ENCODE measurements at places on chromosomes 13 and 19.

DNA sequence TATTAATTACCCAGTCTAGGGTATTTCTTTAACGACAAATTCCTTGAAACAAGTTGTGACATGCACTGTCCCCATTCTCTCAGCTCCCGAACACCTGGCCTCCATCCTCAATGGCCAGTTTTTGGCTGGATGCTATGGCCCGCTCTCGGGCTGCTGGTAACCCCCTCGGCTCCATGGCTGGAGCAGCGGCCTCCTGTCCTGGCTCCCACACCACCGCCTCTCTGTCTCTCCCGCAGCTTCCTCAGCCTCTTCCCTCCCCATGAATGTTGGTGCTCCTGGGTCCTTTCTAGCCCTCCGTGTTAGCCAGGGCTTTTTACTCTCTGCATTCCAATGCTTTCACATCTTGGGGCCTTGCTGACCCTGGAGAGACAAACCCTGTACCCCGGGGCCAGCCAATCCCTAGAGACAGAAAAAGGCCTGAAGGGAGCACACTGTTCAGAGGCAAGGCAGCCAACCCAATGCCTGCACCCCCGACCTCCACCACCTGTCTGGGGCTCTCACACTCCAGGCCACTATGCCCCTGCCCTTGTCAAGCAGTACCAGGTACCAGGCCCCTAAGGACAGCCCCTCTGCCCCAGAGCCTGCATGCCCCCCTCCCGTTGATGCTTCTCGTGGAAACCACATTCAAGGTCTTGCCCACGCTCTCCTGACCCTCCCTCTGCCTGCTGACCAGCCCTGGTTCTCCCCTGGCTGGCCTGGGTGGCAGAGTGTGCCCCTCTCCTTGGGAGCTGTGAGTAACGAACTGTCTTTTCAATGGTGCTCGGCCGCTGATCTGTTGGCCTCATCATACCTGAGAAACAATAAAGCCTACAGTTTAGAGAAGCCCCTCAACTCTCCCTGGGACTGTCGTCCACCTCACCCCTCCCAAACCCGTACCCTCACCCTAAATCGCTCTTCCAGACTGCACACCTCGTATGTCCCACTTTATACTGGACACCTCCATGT lies 86.9 kb upstream of the GPR183 start:
- DNase-seq: no peak

GRCh38 chr13:106879806-106880205 lies 311.9 kb upstream of the ARGLU1 start:
- DNase-seq: no peak

DNA sequence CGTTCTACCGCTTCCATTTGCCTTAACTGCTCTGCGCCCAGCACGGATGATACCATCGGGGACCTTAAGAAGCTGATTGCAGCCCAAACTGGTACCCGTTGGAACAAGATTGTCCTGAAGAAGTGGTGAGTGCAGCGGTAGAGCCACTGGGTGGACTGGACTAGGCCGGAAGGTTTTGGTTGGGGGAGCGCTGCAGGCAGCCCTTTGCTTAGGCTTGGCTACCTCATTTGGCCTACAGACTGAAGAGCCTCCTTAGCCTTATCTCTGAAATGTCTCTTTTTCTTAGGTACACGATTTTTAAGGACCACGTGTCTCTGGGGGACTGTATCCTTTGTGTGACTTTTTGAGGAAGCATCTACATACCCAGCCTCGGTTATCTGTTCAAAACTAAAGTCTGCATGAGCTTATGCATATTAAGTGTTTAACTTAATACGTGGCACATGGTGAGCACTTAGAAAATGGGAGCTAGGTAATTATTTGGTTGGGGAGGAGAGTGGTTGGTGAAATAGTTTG lies 889 bp downstream of the UBL5 start:
- DNase-seq: no peak

DNA sequence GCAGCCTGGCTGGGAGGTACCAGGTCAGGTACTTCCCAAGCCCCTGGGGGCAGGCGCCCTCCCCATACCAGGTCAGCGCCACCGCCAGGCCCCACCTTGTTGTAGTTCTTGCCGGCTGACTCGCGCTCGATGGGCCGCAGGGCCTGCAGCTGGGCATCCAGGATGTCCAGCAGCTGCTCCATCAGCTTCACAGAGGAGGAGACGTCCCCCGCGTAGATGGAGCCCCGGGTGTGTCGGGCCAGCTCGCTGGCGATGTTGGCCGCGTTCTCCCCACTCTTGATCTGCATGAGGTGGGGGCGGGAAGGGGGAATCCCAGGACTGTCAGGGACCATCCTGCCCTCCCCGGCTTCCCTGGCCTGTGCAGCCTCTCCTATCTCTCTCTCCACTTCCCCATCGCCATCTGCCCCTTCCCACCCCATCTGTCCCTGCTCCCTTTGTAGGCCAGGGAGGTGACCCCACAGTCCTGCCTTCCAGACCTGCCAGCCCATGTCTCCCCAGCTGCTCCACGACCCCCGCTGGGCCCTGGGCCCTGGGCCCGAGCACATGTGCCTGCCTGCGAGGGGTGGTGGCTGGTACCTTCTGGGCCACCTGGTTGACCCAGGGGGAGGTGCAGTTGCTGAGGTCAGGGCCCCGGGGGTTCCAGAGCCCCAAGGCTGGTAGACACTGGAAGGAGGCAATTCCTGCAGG lies 23.8 kb upstream of the ASF1B start:
- no peak for DNase-seq

DNA sequence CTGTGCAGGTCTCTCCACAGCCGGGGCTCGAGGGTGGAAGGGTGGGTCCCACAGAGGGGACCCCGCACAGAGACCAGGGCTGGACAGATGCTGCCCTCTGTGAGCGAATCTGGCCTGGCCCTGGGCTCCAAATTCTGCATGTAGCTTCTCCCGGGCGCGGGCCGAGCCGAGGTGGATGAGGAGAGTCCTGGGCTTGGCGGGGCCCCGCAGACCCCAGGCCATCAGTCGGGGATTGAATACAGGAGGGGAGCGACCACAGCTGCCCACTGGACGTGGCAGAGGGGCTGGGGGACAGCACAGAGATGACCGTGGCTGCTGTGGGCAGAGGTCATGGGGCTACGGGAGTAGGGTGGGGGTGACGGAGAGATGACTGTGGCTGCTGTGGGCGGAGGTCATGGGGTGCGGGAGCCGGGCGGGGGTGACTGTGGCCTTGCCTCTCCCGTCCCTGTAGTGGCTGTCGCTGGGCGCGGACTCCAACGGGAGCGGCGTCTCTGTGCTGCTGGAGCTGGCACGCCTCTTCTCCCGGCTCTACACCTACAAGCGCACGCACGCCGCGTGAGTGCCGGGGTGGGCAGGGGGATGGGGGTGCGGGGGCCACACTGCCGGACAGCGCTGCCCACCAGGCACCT lies 15.5 kb downstream of the NCLN start:
- no peak for DNase-seq

GRCh38 chr19:3365836-3366752 lies at the start of gene NFIC:
Gene NFIC (plus strand): TSS chr19:3366583. CDS start chr19:3366637, 54 bp downstream.
- DNase-seq: peak; percentile 84

- DNase-seq: no peak
Observed at GRCh38 chr13:29538652-29539040, 56.8 kb downstream of the SLC7A1 start.

Data from H54 (cell line).